ENCODE measurements at places on chromosomes 16 and 17.

DNA sequence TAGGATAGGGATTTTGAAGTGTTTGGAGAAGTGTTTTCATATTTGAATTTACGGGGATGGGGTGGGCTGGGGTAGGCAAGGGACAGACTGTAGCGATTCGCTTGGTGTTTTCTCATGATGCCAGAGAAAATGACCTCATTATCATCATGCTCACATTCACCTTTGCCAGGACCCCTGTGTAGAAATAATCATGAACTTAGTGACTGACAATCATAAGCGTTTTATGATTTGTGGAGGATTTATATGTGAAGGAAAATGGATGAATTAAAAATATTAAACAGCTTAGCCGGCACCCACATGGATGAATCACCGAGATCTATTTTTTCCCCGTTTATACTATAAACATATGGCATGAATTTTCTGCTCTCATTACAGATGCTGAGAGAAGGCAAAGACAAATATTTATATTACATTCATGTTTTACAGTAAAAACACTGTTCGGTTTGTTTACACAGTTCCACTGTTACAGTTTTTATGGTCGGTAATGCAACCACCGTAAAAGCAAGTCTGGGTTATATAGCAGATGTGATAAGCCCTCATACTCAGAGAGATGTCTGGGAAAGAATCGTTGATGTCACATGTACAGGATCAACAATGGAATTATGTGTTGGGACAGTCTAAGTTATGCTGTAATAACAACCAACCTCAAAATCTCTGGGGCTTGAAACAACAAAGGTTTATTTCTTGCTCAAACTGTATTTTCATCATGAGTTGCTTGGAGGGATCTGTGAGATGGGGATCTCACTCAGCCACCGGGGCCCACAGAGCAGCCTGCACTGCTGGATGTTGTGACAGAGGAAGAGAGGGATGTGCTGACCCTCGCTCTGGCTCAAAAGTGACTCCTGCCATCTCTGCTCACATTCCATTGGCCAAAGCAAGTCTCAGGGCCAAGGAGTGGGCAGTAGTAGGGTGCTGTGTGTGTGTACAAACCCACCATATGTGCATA lies 85.1 kb downstream of the WWOX start:
- no peak for DNase-seq

- DNase-seq, result no peak
These were observed 42.3 kb upstream of the CDYL2 start for GRCh38 chr16:80846680-80847079.

GRCh38 chr17:6668727-6669425 lies 17.3 kb downstream of the C17orf100 start:
- no peak for DNase-seq

DNA sequence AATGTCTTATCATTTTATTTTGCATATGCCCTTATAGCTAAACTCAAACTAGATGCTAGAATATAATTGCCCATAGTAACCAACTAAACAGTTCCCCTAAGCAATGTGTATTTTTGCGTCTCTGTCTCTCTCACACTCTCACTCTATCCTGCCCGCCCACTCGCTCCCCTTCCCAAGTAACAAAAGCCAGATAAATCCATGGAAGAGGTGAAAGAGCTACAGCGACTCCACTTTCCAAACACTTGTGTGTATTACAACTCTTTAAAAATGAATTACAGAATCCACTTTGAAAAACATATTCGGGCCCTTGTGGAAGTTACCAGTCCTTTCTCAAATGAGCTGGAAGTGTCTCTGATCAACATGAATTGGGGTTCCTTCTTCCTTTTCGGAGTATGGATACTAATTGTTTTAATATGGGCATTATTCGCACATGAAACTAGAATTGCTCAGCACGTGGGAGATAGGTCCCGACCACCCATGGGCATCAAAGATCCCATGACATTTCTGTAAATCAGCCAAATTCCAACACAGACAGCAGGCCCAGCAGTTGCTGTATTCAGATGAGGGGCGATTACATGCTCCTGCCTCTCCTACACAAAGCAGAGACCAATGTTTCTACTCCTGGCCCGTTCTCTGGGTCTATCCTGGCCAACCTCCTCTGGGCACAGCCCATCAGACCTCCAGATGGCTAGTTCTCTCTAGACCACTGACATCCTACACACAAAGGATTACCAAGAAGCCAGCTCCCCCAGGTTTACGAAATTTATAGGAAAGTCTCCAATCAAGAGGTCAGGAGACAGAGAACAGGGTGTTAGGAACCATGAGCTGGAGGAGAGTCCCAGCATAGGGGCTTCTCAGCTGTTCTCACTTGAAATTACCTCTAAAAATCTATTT lies 121.5 kb downstream of the ZFHX3 start:
- no peak for DNase-seq

- DNase-seq, result no peak
These were observed 62.1 kb downstream of the ABHD15 start for GRCh38 chr17:29504711-29505110.

DNA sequence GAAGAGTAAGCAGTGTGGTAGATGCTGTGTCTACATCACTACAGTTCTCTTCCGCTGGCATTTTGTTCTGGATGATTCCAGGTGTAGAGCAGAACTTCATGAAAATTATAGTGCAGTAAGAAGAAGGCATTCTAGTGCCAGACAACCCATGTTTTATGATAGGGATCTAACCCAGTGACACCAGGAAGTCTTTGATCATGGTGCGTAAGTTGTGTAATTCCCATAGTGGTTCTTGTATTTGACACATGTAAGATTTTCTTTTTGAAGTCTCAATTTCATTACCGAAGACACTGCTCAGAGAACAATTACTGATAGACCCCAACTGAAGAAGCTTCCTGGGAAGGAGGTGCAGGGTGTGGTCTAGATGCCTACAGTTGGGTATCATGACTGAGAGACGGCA lies 356.9 kb downstream of the CA10 start:
- DNase-seq, result no peak

- no peak for DNase-seq
These were observed 13.0 kb upstream of the TMEM92 start for GRCh38 chr17:50261051-50261915.

GRCh38 chr16:88754912-88755744 lies 29.9 kb downstream of the PIEZO1 start:
- no peak for DNase-seq

- no peak for DNase-seq
These were observed 18.2 kb downstream of the COTL1 start for GRCh38 chr16:84599521-84600202.
